Stimulated activated CD8-positive, alpha-beta memory T cell treated with anti-CD3 and anti-CD28 coated beads, Interleukin-15, amount 100 ng/mL, for 24 hours (primary cell): ENCODE measurements at places on chromosomes 7 and 10.

DNA sequence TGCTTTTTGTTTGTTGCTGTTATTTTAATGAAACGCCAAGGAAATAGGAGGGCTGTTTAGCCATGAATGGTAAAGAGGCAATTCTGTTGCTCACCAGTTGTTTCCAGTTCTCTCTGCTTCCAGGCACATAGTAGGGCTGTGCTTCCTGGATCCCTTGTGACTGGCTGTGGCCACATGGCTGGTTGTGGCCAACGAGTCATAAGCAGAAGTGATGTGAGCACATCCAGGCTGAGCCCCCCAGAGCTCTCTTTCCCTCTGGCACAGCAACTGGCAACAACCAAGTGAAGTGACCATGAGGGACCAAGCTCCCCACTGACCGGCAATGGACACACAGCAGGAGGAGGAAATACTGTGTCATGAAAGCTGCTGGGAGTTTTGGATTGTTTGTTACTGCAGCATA, 10.3 kb downstream of the GRID1 start:
- DNase-seq = no peak

- no peak for DNase-seq
These were observed 51.8 kb upstream of the CHST3 start for GRCh38 chr10:71912431-71912830.

- no peak for DNase-seq
These were observed 14.9 kb downstream of the BZW2 start for GRCh38 chr7:16660702-16661464.

DNA sequence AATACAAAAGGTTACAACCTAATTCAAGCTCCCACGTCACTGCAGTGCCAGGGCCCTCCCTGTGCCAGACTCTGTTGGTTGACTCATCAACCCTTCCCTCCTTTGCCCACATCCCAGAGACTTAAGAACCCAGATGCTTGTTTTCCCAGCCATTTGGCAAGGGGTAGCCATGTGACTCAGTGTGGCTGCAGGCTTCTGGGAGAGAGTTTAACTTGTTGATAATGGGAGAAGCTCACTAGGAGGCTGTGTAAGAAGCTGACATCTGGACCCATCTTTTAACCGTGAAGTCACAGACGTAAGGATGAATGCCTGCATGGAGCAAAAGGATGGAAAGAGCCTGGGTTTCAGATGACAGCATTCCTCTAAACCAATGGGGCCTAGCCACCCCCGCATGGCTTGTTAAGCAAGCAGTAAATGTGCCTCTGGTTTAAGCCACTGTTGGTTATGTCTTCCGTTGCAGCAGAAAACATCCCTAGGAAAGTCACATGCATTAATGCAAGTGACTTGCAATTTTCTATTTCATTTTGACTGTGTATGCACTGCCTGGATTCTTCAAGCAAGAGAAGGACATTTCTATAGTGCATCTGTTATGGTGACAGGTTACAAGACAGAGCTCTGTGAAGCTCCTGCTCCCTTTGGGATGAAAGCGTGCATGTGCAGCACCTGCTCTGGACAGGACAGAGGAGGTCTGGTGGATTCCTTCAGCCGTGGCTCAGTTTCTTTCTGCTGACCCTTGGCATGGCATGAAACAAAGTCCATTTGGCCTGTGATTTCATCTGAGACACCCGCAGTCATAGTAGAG, 57.5 kb upstream of the CREB5 start:
- no peak for DNase-seq

DNA sequence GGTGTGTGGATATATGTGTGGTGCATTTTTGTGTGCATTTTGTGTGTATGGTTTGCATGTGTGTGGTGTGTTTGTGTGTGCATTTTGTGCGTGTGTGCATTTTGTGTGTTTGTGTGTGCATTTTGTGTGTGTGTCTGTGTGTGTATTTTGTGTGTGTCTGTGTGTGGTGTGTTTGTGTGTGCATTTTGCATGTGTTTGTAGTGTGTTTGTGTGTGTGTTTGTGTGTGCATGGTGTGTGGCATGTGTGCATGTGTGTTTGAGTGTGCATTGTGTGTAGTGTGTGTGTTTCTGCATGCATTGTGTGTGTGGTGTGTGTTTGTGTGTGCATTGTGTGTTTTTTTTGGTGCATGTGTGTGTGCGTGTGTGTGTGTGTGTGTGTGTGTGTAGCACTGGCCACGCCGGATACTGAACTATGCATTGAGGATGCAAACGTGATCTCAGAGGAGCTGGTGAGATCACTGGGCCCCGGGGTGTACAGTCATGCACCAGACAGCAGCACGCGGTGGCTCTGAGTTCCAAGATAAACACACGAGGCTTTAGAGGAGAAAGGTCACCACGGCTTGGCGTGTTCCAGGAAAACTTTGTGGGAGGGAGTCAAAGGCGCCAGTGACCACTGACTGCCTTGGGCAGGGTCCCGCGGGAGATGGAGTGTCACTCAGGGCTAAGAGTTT, 106.6 kb upstream of the SHH start:
- no peak for DNase-seq

DNA sequence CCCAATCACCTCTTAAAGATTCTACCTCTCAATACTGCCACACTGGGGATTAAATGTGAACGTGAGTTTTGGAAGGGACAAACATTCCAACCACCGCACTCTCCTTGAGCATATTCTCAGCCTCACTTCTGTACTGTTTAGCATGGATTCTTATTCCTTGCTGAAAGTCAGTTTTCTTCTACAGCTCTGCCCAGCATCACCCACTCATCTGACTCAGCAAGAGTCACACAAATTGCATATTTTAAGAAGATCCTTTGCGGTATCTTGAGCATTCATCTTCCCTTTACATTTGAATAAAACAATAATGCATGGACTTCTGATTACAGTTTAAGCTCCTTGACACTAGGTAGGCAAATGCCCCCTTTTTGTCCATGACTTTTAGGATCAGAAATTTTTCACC, 251.6 kb upstream of the MKLN1 start:
- no peak for DNase-seq

DNA sequence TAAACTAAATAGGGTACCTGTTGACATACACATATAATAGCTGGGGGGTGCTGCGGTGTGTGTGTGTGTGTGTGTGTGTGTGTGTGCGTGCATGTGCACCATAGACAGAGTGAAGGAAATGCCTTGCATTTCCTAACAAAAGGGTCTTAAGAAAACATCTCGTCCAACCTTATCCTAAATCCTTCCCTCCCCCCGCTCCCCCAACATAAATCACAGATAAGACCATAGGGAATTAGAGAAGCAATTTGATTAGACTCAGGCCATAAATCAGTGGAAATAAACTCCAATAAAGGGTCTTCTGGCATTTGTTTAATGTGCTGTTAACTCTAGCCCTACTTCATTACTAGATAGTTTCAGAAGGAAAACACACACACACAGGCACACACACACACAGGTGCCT, 148.5 kb downstream of the PPP1R17 start:
- no peak for DNase-seq

GRCh38 chr7:80346704-80347103, 165.2 kb downstream of the GNAT3 start:
- no peak for DNase-seq

GRCh38 chr7:116242178-116242577, 31.8 kb downstream of the TES start:
- no peak for DNase-seq

DNA sequence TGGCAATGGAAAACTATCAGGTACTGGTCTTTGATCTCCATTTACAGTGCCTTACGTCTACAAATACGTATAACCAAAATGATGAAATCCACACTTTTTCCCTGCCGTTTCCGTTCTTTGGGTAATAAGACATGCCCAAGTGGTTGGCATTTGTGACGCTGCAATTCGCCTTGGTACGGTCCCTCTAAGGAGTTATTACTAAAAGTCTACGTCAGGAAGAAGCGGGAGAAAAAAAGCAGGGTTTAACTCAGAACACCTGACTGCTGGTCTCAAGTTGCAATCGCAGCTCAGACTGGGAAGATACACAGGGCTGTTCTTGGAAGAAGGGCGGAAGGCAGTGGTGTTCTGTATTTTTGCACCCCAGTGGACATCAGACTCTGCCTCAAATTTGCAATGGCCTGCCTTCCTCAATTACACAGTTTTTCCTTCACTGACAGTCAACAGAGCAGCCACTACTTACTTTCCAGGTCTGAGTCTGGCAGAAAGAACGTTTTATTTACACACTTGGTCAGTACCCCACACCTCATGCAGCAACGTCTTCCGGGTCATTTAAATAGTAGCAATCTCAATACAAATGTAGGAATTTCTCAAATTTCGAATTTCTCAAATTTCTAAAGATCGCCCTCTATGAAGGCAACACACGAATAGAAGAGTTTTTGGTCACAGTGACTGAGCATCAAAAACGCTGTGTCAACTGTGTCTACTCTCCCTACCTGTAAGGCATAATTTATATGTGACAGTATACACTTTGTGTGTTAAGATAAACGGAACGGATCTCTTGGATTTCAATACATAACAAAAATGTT, 2.1 kb downstream of the BAIAP2L1 start:
- DNase-seq = no peak

DNA sequence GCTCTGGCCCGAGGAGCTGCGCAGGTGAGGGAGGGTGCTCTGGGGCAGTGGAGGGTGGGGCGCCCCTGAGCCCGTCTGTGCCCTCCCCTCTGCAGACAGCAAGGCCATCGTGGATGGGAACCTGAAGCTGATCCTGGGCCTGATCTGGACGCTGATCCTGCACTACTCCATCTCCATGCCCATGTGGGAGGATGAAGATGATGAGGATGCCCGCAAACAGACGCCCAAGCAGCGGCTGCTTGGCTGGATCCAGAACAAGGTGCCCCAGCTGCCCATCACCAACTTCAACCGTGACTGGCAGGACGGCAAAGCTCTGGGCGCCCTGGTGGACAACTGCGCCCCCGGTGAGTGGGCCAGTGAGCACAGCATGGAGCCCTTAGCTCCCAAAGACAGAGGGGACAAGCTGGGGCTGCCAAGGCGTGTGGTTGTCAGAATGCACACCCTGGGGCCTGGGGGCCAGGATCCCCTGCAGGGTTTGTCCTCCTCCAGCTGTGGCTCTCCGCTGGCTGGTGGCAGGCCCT, 5.1 kb downstream of the FLNC start:
- no peak for DNase-seq

- no peak for DNase-seq
These were observed 6.7 kb downstream of the FRA10AC1 start for GRCh38 chr10:93695740-93696139.

DNA sequence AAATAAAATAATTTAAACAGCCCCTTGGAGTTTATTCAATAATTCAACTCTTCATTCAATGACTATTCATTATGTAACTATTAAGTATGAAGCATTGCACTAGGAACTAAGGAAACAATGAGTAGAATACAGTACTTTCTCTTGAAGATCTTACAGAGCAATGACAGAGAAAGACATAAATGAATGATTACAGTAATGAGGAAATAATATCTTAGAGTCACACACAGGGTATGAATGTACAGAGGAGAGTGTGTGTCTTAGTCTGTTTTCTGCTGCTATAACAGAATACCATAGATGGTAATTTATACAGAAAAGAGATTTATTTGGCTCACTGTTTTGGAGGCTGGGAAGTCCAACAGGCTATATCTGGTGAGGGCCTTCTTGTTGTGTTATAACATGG, 120.5 kb upstream of the NRBF2 start:
- DNase-seq = no peak

DNA sequence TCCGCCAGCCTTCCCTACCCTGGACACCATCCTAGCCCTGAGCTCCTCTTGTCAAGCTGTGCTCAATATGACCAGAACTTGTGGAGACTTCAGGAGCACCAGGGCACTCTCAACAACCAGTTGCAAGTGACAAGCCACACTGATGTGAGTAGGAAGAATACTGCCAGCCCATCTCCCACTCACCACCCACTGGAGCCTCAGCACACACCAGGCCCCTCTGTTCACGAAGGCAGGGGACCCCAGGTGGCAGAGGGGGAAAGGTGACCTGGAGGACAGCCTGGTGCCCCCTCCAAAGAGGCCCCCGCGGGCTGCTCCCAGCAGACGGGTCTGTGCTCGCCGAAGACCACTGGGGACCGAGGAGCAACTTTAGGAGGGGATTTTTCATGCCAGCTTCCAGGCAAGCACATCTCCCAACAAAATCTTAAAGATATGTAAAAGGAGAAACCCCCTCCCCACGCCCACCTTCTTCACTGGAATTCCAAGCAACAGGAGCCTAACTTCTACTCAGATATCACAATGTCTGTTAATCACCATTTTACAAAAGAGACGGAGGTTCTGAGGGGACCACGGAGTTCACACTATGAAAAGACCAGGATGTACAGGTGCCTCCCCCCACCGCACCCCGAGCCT, 1.0 kb downstream of the MMD2 start:
- no peak for DNase-seq

- no peak for DNase-seq
These were observed 24.9 kb upstream of the TNRC18 start for GRCh38 chr7:5448378-5449037.

- no peak for DNase-seq
These were observed 53.5 kb downstream of the JMJD1C start for GRCh38 chr10:63412304-63412703.

GRCh38 chr7:72335561-72336381, 76.4 kb downstream of the CALN1 start:
- DNase-seq = no peak

DNA sequence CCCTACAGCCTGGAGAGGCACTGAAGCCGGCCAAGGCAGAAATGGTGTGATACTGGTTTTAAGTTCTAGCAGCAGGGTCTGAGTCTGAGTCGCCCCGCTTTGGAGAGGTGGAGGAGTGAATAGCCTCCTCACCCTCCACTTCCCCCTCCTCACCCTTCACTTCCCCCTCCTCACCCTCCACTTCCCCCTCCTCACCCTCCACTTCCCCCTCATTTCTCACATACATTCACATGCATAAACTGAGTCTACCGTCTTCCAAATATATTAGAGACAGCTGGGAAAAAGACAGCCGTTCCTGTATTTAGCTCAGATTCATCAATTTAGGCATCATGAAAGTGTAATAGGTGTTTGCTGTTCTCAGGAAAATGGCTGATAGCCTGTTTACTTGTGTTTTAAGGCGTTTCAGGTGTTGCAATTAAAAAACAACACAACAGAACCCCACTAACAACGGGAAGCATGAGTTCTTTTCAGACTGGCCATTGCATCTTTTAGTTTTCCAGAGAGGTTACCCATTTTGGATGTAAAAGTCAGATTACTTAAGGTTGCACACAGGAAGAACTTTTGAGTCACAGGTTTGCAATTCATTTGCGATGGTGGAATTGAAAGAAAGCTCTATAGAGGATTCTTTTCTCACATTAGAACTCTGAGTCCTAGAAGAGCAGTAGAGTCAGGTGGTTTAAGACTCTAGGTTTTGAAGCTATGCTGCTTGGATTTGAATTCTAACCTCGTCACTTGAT, 861 bp downstream of the NRBF2 start:
- no peak for DNase-seq
